ENCODE measurements at places on chromosomes 12 and 14. TPM values are rescaled to one million over a fixed set of nuclear protein-coding genes. Genes with fewer than 3 reads are reported as not detected.

Gene ALDH6A1
- 31.5 TPM for total RNA-seq

Gene CIROP
- total RNA-seq = not detected

Gene CLEC4D
- total RNA-seq = not detected

GRCh38 chr12:32947206-32948067 is 50.9 kb upstream of the PKP2 start:
- no peak for DNase-seq

DNA sequence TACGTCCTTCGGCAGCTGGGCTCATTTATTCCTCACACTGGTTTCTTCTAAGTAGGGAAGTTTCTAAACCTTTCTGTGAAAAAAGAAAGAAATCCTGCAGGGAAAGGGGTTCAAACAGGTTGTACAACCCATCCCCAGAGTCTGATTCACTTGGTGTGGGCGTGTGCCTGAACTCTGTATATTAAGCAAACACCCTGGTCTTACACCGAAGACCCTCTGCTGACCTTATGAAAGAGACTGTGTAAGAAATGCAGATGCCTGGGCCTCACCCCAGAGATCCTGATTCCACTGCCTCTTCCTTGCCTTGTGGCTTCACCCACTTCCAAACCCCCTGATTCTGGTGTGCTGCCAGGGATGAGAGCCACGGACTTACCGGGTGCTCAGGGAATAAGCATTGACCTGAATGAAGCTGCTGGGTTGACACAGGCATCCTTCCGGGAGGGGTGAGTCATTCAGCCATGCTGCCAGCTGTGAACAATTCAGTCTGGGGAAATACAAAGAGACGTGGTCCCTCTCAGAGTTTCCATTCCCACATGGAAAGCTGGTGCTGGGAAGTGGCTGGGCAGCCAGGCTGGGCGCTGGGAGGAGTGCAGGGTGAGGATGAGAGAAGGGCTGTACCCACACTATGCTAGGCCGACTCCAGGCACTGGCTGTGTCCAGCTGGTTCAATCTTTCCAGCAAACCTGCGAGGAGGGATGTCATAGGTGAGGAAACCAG is 26.5 kb upstream of the ACTN1 start:
- no peak for DNase-seq
